ENCODE measurements at places on chromosomes 7 and 10. TPM values are rescaled to one million over a fixed set of nuclear protein-coding genes. Genes with fewer than 3 reads are reported as not detected.

Gene NOS3
- total RNA-seq, result 6.1 TPM

Gene BRI3
- 119 TPM for total RNA-seq

Gene NUTM2E
- 1.6 TPM for total RNA-seq

Gene PSTK
- total RNA-seq, result 5.8 TPM

Gene IGF2BP3
- total RNA-seq, result 117 TPM

Gene DNAJC12
- 4.1 TPM for total RNA-seq

Gene PNLIP
- total RNA-seq, result not detected

Measured in neural crest cell (in vitro differentiated cells).